ENCODE measurements at places on chromosomes 16 and 17.

GRCh38 chr16:84547546-84548061, 43.1 kb upstream of the MEAK7 start:
- DNase-seq, result no peak

GRCh38 chr17:68437979-68438822, 19.1 kb downstream of the WIPI1 start:
- peak; percentile 70 for DNase-seq

GRCh38 chr16:73032541-73033270, 15.2 kb downstream of the ZFHX3 start:
- DNase-seq, result no peak

- peak; percentile 42 for DNase-seq
Measured at GRCh38 chr17:82603981-82604448, 44.2 kb downstream of the WDR45B start.

GRCh38 chr17:18331879-18332278, 16.8 kb downstream of the SMCR8 start:
- DNase-seq, result peak; percentile 26

- no peak for DNase-seq
Measured at GRCh38 chr17:27315796-27316465, 22.0 kb downstream of the WSB1 start.

- no peak for DNase-seq
Measured at GRCh38 chr17:73029991-73030390, 62.5 kb downstream of the SLC39A11 start.

DNA sequence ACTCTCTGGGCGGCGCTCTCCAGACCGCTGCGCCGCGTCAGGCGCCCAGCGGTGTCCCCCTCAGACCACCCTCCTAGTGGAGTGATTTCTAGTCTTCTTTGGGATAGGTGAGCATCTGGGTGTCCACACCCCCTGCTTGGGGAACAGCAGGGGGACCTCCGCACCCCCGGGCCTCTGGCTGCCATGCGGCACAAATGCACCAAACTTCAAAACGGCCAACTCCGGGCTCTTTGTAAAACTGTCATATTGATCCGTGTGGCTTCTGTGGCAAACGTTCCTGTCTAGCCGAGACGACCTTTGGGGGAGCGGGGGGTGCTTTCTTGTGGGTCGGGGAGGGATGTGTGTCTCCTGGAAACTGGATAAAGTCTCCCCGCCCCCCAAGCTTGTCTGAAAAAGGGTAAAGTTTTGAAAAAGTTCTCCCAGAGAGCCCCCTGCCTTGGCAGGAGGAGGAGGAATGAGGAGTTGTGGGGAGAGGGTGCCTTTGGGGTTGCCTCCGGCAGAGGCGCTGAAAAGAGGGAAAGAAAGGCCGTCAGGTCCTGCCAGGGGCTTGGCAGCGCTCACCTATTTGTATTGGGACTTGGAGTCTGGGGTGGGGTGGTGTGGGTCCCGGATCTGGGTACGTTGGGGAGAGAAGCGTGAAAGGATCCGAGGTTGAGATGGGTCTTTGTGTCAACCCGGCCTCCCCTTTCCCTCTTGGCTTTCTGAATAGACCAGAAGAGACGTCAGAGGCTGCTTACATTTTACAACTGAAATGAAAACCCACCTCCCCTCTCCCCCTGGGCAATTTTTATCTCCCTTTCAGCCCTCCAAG, 2.2 kb upstream of the CHD3 start:
- peak; percentile 79 for DNase-seq

DNA sequence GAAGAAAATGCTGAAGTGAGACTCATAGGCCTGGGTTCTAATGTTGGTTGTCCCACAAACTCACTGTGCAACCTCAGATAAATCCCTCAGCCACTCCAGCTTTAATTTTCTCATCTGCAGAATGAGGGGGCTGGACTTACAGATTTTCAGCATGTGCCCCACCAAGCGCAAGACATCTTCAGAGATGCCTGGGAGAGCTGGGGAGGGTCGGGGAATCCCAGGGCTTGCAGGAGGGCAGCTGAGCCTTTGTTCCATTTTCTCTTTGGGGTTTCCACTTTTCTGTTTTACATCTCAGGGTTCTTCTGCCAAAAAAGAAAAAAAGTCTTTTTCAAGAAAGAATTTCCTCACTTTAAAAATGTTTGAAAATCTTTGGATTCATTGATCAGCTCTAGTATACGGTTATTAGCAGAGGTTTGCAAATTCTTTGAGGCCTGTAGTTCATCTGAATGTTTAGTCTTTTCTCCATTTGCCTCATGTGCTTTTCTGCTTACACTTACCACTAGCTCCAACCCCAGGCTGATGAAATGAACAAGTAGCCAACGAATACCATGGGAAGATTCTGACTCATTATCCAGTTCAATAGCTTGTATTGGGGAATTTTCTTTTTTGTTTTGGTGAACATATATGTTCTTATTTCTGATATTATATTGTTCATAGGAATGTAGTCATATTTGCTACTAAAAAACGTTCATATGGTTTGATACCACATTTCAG, 56.4 kb downstream of the CHD9 start:
- no peak for DNase-seq

DNA sequence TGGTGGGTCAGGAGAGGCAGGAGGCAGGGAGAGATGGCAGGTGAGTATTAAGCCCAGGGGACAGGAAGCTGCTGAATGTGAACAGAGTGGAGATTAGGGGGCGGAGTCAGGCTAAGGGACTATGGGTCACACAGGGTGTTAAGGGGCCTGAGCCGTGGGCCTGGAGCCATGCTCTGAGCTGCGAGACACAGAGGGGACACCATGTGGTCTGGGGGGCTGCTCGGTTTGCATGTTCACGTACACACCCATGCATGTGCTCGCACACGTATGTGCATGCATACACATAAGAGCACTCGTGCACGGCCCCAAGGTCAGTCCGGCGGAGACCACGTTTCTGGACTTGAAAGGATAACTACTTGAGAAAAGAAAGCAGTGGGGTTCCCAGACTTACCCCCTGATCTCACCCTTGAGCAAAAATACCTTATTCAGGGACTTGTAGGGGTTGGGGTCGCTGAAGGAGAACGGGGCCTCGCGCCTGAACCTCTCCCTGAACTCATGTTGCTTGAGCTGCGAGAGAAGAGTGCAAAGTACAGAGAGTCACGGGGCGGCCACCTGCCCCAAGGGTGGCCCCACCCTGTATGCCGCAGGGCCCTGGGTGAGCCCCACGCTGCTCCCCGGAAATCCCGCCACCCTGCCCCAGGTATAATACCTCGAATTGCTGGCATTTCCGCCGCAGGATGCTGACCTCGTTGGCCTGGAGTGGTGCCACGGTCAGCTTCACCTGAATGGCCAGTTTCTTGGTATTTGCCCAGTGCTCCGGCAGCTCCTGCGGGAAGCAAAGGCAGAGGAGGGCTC, 50.8 kb downstream of the DNAH17 start:
- no peak for DNase-seq

DNA sequence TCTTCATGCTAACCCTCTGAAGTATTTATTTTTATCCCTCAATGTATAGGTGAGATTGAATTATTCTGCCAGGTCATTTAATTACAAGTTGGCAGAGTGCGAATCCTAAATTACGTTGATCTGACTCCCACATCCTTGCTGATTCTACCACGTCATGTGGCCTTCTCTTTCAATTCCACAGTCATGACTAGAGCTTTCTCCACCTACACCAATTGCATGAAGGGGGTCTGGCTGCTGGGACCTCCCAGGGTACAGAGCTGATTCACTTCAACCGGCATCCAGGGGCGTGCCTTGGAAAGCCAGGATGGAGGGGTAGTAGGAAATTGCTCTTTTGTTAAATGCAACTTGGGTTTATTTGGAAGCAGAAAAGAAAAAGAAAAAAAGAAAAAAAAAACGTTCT, 41.1 kb upstream of the CDH13 start:
- DNase-seq, result no peak

DNA sequence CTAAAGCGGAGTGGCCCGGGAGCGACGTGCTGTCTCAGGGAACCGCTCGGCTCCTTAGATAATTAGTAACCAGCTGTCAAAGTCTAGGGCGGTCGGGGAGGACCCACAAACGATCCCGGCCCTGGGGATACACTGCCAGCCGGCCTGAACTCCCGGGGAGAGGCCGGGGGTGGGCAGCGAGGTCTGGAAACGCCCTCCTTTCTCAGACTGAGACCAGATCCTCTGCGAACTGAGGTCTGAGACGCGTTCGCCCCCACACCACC, 1.3 kb downstream of the HNF1B start:
- DNase-seq, result no peak

DNA sequence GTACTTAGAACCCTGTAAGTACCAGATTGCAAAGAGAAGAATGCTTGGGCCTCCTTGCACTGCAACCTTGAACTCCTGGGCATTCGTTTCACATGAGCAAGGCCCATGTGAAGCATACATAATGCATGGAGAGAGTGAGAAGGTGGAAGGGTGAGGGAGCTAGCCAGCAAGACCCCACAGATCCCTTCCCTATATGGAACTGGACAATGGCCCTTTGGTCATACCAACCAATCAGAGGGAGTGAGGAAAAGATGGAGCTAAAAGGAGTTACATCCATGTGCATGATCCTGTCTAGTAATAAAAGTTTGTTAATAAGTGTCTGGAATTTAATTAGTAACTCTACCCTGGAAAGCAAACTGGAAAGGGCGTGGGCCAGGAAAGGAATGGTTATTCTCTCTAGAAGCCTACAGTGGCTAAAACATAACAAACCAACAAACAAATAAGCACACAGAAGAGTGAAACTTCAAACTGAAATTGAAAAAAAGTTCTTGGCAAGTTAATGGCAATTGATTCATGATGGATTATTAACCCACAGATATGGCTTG, 29.6 kb downstream of the DNAH3 start:
- no peak for DNase-seq

DNA sequence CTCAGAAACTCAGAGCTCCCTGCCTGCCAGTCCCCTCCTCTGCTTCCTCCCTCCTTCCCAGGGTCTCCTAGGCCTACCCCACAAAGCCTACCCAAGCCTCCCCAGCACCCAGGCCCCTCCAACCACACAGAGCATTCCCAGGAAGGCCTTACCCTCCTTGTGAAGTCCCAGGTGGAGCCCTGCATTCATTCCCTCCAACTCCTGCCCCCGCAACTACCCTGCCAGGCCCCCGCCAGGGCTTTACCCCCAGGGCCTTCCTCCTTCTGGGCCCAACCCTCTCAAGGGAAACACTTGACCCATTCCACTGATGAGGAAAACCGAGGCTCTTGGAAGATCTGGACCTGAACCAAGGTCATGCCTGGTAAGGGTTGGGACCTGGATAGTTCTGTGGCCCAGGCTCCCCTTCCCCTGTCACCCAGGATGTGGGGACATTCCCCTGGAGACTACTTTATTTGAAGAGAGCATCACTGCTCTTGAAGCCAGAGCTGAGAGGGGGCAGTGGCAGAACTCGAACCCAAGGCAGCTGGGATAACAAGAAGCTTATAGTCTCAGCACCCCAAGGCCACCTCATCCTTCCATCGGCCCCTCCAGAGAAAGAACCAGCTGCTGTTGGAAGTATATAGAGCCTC, 12.5 kb downstream of the PLLP start:
- DNase-seq, result no peak

DNA sequence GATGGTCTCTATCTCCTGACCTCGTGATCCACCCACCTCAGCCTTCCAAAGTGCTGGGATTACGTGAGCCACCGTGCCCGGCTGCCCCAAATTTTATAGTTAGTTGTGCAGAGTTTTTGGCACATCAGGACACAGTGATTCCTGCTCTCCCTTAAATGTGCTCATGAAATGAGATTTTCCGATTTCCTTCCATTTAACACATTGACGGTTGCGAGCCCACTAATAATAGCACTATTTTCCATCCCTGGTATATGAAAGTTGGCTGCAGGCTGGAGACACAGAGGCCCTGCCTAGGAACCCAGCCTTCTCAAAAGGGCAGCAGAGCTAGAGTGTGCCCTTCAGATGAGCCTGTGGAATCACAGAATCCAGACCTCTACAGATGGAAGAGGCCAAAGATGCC, 17.4 kb upstream of the MYH10 start:
- no peak for DNase-seq

- no peak for DNase-seq
Measured at GRCh38 chr17:66006654-66007053, 185.3 kb downstream of the CEP112 start.

GRCh38 chr17:75539967-75540729, 14.7 kb downstream of the LLGL2 start:
- DNase-seq, result no peak

- DNase-seq, result no peak
Measured at GRCh38 chr17:75889454-75889853, 7.3 kb downstream of the TRIM65 start.

GRCh38 chr17:57944908-57945307, 10.3 kb downstream of the CUEDC1 start:
- DNase-seq, result no peak

DNA sequence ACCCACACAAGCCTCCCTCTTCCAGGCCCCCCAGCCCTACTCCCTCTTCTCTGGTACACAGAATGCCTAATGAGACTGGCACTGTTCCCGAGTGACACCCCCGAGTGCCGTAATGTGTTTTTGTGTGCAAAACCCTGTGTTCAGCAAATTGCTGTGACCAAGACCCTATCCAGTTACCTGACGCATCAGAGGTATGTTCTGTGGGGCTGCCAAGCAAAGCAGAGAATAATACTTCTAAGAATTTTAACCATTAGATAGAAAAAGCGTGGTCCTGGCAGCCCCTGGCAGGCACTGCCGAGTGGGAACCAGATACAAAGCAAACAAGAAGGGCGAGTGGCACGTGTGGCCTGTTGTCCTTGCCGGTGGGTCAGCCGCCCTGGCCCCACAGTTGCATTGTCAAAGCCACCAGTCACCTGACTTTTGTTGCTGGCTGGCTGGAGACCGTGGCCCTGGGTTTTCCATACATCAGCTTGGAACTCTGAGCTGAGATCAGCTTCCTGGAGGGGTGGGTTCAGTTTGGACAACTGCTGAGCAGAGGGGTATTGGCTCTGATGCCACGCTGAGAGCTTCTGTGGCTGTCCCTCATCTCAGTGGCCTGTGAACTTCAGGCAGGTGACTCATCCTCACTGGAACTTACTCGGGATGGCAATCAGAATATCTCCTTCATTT, 69.1 kb upstream of the BRD7 start:
- no peak for DNase-seq

- no peak for DNase-seq
Measured at GRCh38 chr17:81701288-81702071, 1.7 kb upstream of the MRPL12 start.

DNA sequence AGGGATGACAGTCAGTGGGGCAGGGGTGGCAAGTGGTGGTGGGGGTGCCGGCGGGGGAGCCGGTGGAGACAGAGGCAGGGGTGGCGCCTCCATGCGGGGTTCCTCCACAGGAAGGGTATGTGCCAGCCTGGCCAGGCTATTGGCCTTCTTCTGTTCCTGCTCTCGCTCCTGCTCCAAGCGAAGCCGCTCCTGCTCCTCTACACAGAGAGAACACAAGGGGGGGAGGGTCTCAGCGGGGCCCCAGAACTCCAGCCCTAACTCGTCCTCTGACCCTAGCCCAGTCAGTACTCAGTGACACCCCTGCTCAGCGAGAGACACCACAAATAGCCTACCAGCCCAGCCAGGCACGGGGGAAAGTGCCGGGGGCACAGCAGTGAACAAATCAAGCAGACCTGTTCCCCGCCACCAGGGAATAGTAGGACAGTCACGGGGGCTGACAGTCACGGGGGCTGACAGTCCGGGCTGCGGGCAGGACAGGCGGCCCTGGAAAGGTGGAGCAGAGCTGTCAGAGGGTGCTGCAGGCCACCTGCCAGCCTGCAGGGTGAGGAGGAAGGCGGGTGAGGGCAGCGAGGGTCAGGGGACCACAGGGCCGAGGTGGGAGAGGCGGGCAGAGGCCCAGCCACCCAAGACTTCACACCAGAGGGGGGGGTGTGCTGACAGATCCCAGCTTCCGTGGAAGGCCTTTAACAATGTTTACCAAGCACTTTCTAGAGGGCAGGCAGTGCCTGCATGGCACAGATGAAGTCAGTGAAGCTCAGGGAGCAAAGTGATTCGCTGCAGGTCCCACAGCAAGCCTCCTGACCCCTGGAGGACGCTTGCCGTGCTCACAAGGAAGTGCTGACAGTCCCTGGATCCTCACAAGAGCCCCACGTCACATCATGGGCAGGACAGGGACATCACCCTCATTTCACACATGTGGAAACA, 5.3 kb downstream of the MNT start:
- no peak for DNase-seq

Measured in CD4-positive, alpha-beta T cell treated with Interleukin-17A for 1 hour (primary cell).